Activated naive CD4-positive, alpha-beta T cell treated with anti-CD3 and anti-CD28 coated beads, Interleukin-2, amount 50 U/mL, for 72 hours (primary cell): ENCODE measurements at places on chromosomes 2 and 18.

DNA sequence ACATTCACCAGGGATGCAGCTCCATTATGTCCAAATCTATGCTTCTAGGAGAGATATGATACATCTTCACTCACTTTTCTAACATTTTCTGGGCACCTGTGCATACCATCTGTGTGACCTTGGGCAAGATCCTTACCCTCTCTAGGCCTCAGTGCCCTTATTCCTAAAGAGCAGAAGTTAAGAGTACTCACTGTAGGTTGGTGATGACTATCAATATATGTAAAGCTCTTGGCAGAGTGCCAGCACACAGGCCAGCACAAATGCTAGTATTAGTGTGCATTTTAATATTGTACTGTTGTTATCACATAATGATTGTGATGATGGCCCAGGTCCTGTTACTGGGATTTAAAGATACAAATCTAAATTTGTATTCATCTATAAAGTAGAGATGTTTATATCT is 199.2 kb downstream of the RAD51AP2 start:
- DNase-seq: no peak

GRCh38 chr18:44654573-44654972 is 26.1 kb upstream of the SETBP1 start:
- no peak for DNase-seq

DNA sequence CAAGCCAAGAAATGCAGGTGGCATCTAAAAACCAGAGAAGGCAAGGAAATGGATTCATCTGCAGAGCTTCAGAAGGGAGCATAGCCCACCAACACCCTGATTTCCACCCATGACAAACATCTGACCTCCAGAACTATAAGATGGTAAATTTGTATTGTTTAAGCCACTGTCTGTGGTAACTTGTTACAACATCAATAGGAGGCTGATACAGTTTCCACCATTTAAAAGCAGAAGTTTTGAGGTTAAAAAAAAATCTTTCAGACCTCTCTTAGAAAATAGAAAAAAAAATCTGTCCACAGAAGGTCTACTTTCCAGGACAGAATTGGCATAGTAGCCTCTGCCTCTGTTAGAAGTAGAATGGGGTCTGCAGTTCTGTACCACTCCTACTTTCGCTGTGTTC is 37.2 kb downstream of the SLC40A1 start:
- no peak for DNase-seq

- DNase-seq: no peak
Observed at GRCh38 chr2:94997981-94998930, 27.3 kb upstream of the MAL start.

GRCh38 chr2:203786549-203787351 is 80.3 kb downstream of the CD28 start:
- DNase-seq: no peak

DNA sequence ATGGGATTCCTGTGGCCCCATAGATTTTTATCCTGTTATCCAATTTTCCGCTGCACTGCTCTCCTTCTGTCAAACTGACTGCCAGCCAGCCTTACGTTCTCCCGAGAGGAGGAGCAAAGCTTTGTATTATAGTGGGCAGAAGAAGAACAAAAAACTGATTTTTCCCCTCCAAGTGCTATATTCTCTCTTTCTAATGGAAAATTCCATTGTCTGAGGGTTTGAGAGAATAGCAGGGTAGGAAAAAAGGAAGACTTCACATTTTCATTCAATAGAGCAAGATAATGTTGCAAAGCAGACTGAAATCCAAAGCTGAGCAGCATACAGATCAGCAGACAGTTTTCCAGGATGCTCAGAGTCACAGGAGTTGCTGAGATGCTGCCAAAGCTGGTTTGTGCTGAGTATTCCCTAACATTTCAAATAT is 238.0 kb downstream of the UBE2E3 start:
- DNase-seq: no peak

DNA sequence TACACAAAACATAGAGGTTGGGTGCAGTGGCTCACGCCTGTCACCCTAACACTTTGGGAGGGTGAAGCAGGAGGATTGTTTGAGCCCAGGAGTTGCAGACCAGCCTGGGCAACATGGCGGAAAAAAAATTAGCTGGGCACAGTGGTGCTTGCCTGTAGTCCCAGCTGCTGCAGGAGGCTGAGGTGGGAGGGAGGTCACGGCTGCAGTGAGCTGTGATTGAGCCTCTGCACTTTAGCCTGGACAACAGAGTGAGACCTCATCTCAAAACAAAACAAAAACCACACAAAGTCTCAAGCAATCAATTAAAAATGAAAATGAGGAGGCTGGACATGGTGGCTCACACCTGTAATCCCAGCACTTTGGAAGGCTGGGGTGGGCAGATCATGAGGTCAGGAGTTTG is 4.9 kb downstream of the NOP58 start:
- no peak for DNase-seq

DNA sequence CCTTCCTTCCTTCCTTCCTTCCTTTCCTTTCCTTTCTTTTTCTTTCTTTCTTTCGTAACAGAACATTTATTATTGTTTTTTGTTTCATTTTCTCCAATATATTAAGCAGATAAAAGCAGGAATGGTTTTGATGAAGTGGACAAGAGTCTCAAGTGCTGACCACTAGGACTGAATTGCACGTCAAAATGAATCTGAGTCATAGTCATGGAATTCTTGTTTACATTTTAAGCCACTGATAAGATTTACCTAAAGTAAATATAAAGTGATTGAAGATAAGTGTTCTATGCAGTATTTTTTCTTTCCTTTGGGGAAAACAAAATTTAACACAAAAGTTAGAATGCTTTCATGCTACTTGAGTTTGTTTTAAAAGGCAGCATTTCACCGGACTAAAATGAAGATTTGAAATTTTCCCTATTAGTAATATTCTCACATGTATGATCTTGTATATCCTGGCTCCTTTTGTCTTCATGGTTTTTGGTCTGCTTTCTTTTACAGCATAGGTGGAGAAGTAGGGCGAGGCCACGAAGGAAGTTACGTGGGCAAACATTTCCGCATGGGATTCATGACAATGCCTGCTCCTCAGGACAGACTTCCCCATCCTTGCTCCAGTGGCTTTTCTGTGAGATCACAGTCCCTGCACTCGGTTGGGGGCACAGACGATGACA is 113.5 kb downstream of the NYAP2 start:
- DNase-seq: no peak

DNA sequence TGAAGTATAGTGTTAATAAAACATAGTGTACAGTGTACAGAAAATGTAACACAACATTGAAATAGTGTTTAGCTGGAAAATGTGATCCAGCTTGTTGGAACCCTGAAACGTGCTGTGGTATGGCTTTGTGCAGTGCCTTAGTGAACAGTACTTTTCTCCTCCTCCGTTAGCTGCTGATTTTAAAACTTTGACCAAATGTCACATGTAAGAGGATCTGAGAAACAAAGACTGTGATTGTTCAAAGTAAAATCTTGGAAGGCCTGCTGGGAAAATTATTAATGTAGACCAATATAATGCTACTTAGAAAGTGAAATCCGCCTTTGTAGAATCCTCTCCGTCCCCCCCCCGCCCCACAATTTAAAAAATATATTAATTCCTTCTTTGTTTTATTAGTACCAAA is 911 bp upstream of the KCNJ13 start:
- no peak for DNase-seq

DNA sequence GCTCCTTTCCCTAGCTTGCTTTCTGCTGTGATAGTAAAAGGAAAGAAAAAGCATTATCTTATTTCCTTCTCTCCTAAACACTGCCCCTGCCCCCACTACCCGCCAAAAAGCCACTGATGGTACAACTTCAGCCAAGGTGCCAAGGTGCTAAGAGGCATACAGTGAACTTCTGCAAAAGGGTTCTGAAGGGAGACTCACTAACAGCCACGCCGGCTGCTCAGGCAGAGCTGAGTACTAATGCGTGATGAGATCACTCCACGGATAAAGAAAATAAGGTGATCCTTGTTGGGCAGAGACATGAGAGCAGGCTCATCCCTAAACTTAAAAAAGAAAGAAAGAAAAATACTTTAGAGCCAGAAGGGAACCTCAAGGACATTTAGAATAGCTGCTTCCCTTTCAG is 60.5 kb upstream of the PXDN start:
- no peak for DNase-seq

DNA sequence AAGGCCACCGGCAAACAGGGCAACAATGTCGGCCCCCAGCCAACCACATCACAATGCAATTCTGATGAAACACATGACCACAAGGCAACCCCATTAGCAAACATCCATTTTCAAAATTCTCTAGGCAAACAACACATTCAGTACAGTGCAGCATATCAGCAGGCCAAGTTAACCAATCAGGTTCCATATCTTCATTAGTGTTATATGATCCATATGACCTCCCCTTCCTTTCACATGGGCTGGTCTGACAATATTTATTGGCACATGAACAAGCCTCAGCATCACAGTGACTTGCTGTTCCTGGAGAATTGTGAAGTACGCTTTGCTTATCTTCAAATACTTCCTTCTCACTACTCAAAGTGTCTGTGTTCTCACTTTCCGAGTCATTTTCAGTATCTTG is 19.8 kb downstream of the RNF103 start:
- DNase-seq: no peak

GRCh38 chr2:217722883-217723472 is 279.8 kb downstream of the TNS1 start:
- DNase-seq: no peak

DNA sequence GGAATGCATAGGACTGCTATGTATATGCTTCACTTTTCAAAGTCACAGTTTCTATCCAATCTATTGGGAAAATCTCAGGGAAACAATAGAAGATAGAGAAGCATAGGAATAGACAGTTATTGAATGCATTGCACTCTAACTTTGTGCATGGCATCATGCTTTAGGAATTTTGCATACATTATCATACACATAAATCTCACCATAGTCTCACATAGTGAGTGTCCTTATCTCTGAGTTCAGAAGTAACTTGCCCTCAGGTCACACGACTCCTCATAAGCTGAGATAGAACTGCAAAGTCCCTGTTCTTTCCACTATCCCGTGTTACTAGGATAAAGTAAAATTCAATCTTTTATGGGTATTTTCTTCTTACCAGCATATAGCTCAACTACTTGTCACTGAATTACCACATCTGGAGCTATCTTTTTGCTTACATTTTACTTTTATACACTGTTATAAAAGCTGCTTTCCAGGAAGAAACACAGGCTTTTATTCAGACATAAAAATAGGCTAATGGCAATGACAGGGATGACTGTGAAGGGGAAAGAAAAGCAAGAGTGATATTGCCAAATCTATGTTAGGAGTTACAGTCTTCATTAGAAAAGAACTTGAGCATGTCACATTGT is 666.9 kb downstream of the XIRP2 start:
- no peak for DNase-seq

GRCh38 chr18:56982766-56983165 is 164.1 kb upstream of the BOD1L2 start:
- no peak for DNase-seq

DNA sequence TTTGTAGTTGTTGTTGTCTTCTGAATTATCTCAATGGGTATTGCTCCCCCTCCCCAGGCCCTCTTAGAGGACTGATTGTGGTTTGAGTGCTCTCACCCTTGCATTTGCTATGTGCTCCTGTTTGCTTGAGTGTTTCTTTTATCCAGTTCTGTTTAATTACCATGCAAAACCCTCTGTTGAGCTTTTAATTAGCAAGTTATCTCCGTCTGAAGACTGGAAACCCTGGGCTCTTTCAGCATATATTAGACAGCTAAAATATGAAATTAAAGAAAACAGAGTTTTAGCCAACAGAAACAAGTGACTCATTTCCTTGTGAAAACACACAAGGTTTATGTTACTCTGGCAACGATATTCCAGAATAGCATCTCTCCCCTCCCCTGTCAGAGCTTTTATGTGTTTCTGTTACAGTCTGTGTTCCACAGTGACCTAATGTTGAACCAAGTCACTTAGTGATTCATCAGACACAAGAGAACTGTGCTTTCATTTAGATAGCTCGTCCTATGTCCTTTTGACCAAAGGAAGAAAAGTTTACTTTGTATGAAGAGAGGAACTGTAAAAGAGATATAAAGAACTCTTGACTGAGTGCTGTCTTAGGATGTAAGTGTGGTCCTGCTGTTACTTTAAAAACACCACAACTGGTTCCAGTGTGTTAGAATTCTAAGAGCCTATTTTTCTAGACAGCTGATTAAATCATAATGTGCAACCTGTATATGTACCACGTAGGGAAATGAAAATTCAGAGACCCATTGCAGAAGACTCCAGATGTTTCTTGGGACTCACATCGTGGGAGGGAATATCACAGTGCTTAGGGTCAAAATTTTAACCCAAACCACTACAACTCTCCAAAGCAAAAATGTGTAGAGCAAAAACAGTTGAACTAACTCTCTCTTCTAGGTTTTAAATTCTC is 172.8 kb upstream of the RBMS1 start:
- DNase-seq: peak; percentile 12

DNA sequence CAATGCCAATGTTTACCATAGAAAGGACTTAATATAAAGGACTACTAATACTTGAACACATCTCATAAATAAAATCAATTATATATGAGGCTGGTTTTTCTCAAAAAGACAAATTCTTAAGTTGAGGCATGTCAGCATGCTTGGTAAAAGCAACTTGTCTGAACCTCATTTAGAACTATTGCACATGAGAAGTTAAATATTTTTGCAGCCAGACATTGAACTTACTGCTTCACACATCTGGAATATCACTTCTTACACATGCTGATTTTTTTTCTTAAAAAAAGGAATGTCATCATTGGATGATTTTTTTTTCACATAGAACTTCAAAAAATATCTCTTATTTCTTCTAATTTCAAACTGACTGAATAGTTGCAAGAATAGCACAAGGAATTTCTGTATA is 609.0 kb downstream of the EPHA4 start:
- no peak for DNase-seq

GRCh38 chr2:103292573-103292972 is 530.7 kb downstream of the TMEM182 start:
- DNase-seq: no peak

GRCh38 chr2:162174746-162175145 is 22.7 kb upstream of the GCG start:
- DNase-seq: no peak

DNA sequence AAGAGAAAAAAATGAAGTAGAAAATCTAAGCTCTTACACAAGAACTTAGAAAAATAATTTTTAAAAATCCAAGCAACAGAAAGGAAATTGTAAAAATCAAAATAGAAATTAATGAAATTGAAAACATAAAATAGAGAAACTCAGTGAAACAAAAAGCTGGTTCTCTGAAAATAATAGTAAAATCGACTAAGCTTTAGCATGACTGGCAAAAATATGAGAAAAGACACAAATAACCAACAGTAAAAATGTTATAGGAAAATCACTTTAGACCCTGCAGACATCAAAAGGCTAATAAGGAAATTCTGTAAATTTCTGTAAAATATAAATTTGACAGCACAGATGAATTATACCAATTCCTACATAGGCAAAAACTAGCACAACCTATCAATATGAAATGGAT is 768.9 kb upstream of the LRRTM1 start:
- DNase-seq: no peak

- DNase-seq: peak; percentile 55
Observed at GRCh38 chr2:27303093-27304025, 4.9 kb downstream of the UCN start.

- DNase-seq: no peak
Observed at GRCh38 chr2:222595581-222595980, 60.3 kb downstream of the FARSB start.
